ENCODE measurements at places on chromosomes 5 and 9. TPM values are rescaled to one million over a fixed set of nuclear protein-coding genes. Genes with fewer than 3 reads are reported as not detected.

GRCh38 chr5:149679876-149680809 is 50.0 kb upstream of the PPARGC1B start:
- no peak for DNase-seq

GRCh38 chr9:93297659-93298497 is 113.9 kb downstream of the WNK2 start:
- no peak for DNase-seq

- peak; percentile 77 for DNase-seq
These were observed 37.7 kb downstream of the PCDHAC2 start for GRCh38 chr5:141003791-141004611.

DNA sequence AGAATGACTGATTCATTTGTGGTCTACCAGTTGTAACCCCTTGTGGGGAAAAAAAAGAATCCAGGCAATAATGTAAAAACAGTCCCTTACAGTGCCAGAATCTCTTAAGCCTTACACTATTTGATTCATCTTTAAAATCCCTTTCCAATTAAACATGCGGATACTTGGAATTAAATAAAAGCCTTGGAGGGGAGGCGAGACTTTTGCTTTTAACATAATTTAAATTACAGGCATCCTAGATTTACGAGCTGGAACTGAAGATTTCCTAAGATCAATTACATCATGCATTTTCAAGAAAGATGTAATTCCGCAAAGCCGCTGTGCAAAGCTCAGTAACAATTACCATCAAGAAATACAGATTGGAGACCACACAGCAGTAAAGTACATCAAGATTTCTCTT is 370.2 kb downstream of the MTRR start:
- no peak for DNase-seq

DNA sequence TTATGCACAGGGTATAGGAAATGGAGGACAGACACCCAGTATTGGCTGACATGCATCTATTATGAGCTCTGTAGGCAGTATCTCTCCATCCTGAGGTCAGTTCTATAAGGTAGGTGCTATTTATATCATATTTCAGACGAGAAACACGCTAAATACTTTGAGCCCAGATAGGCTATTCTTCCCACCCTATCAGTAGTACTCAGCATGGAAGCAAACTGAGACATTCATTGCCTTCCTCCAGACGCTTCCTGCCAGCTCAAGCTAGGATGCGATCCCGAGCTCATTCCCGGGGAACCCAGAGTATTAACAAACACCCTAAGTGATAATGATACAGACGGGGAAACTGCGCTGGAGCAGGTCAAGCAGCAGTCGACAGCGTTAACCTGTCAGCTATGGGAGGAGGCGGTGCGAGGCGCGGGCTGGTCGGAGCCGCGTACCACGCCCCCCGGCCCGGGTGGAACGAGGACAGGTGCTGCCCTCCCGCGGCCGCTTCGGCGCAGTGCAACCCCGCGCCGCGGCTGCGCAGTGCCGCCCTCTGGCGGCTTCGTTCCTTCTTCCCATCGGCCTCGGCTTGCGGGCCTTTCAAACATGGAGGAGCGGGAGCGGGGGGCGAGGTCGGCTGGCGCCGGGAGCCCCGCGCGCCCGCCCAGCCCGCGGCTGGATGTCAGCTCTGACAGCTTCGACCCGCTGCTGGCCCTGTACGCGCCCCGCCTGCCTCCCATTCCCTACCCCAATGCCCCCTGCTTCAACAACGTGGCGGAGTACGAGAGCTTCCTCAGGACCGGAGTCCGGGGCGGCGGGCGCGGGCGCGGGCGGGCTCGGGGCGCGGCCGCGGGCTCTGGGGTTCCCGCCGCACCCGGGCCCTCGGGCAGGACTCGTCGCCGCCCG is at the start of gene LSM11:
TSS of gene LSM11 (plus strand) at position 550 of the 888 bp plus-strand sequence. CDS start at position 589, 39 bp downstream.
- DNase-seq: peak; percentile 71

GRCh38 chr5:152288917-152289595 is 116.0 kb downstream of the NMUR2 start:
- no peak for DNase-seq

- DNase-seq: no peak
These were observed 20.1 kb upstream of the SLC25A48 start for GRCh38 chr5:135814316-135814715.

- DNase-seq: no peak
These were observed 344.6 kb downstream of the OSTF1 start for GRCh38 chr9:75432888-75433287.

GRCh38 chr5:180347702-180348101 is 5.4 kb downstream of the GFPT2 start:
- no peak for DNase-seq

GRCh38 chr5:115583474-115583873 is 18.8 kb downstream of the TICAM2 start:
- DNase-seq: peak; percentile 59

JADE2 gene
- total RNA-seq: 17.9 TPM

TAF1L gene
- total RNA-seq: not detected

DNA sequence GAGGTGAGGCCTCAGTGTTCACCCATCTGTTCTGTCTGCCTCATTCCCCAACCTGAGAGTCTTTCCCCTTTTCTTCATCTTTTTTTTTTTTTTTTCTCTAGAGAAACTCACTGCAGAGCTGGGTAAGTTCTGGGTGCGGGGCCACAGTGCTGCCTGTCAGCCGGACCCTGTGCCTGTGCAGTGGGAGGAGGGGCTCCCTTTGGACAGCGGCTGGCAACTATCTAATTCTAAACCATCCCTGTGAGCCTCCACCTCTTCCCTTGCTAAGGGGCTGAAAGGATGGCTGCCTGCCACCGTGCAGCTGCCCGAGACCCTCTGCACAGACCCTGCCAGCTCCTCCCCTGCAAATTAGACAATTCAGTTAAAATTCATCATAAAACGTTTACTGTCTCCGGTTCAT is 14.1 kb downstream of the BTNL9 start:
- DNase-seq: no peak

DNA sequence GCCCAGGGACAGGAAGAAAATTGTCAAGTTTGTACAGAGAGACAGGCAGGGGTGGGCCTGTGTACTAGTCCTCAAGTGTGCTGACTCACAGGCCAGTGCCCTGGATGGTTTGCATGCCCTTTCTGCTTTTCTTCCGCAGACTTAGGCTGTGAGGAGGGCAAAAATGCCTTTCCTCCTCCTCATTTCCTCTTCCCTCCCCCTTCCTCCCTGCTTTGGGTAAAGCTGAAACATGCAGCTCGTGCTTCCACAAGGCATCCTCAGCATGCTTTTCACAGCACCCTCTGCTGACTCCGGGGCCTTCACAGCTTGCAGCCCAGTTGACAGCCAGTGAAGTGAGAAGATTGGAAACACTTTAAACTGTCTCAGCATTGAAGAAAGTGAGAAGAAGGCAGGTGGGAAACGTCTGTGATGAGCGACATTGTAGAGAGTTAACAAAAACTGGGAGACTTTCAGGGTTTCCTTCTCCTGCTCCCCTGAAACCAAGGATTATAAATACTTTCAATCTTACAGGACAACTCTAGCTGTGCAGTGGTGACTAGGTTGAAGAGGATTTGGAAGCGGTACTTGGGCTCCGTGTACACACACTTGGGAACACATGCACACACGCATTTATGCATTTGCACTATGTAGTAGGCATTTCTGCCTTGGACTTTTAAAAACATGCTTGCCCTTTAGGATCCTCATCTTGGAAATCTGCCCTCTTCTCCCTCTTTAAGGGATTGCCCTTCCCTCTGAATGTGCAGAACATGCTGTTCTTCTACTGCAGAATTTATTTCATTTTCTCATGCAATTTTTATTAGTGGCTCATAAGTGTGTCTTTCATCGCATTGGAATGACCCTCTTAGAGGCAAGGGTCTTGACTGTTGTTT is 138.8 kb downstream of the GRIA1 start:
- DNase-seq: peak; percentile 77

DNA sequence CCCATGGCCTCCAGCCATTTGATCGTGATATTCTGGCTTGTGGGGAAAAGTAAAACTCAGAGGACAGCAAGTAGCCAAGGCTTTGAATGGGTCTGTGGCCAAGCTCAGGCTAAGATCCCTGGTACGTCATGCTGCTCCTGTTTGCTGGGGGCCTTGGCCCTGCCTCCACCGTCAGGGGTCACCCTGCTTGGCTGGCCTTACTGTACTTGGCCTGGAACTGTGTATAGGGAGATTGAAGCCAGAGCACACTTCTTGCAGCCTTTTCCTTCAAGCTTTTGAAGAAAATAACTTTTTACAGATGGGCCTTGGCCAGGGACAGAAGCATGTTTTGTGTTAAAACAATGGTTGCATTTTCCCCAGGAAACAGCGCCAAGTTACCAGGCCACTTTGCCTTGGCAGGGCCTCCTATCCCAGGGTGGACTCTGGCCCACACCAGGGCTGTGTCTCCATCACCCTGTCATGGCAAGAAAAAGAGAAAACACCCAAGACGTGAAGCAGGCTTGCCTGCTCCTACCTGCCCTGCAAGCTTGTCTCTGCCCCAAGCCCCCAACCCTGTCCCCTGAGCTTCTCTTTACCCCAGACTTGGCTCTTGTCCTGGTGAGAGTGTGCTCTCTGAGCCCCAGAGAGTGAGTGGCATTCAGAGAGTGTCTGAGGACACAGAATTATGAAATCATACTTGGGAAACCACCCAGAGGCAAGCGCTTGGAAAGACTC is 286.9 kb downstream of the GADD45G start:
- no peak for DNase-seq

GRCh38 chr5:58011301-58011700 is 448.6 kb downstream of the PLK2 start:
- DNase-seq: no peak

DNA sequence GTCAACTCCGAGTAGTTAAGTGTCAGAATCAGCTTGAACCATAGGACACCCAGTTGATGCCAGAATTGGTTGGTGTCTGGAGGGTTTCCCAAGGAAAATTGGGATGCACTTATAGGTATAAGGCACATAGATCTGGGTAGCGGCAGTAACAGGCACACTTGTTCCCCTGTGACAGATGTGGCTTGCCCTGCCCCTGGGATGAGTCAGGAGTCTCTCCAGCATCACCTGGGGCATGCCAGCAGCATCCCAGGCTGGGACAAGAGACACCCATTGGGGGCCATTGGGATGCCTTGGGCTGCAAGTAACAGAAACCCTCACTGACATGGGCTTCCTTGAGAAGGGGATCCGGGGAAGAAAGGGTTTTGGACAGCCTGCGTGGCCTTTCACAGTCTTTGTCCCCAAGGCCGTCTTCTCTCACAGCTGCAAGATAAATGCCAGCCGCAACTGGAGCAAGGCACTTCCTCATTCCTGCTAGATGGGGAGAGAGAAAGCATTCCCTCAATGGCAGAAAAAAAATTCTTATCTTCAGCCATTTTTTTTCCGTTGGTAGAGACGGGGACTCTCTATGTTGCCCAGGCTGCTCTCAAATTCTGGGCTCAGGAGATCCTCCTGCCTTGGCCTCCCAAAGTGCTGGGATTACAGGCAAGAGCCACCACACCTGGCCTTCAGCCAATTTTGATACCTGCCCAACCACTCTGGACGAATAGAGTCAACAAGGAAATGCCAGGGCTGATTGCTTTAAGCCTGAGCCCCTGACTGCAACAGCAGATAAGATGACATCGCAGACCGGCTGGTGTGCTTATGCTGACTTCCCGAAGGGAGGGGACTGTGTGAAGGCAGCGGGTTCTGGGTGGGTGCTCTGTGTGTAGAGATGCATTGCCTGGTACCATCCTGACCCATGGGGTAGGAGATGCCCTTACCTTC is 13.3 kb upstream of the RNF130 start:
- DNase-seq: no peak

DNA sequence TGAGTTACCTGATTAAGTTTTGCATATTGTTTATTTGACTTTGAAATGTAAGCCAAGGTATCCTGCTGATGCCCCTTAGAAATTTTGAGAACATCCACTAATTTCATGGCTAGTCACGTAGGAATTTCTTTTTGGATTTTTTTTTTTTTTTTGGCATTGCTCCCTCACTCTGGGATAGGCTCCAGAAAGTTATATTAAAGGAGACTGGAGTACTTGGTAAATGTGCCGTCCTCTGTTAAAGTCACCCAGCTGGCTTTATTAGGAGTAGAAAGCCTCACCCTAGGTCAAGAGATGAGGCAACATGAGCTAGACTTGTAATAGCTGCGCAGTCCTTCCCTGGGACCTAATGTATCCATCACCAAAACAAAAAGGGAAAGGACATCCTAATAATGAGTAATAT is 3.1 kb downstream of the KCTD16 start:
- DNase-seq: no peak

DNA sequence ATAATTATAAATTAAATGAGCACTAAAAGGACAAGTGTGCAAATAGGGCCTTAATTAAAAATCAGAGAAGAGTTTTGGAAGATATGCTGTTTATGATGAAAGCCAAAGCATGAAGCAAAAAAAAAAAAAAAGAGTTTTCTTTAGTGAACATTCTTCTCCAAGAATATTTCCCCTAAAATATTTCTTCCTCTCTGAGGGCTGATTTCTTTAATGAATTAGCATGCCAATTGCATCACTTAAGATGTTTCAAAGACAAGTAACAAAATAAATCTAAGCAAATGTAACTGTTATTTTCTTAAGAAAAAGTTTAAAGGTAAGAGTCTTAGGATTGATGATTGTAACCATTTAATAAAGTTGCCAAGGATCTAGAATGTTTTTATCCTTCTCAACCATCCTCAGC is 81.6 kb upstream of the MPDZ start:
- DNase-seq: no peak

GRCh38 chr5:173420108-173420507 is 91.9 kb upstream of the STC2 start:
- no peak for DNase-seq

FRRS1L gene
- total RNA-seq: not detected

GRCh38 chr9:426976-427375 is 212.3 kb downstream of the DOCK8 start:
- DNase-seq: no peak

PDLIM4 gene
- 96.0 TPM for total RNA-seq

All from H4 (cell line).